WTC11 (cell line): ENCODE measurements at places on chromosomes 6 and 20. TPM values are rescaled to one million over a fixed set of nuclear protein-coding genes. Genes with fewer than 3 reads are reported as not detected.

DNA sequence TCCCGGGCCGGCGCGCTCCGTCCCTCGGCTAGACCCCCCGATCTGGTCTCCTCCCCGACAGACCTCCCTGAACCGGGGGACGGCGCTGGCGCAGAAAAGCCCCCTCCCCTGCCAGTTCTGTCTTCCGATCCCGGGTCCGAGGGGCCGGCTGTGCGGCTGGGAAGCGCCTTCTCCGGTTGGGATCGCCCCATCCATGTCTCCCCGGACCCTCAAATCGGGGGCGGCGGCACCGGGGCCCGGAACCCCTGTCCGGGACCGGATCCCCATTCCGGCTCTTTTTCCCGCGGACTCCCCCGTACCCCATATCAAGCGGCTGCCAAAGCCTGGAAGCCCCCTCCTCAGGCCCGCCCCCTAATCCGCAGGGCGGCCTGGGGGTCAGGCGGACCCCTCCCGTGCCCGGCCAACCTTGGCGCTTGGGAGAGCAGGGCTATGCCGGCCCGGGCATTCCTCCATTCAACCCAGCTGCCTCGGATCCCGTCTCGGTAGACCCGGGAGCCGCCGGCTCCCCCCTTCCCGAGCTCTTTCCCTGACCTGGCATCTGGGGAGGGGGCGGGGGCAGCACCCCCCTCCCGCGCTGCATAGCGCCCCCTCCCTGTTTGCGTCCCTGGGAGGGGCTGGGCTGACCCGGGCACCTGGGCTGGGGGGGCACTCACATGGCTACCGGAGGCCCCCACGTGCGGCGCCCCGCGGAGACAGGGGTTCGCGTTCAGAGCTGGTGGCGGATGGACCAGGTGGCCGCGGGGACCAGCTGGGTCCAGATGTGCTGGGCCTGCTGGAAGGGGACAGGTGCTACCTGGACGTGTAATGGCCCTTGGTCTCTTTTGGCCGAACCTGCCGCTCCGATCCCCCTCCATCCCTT is 643 bp downstream of the DLGAP4 start:
- no peak for DNase-seq

DNA sequence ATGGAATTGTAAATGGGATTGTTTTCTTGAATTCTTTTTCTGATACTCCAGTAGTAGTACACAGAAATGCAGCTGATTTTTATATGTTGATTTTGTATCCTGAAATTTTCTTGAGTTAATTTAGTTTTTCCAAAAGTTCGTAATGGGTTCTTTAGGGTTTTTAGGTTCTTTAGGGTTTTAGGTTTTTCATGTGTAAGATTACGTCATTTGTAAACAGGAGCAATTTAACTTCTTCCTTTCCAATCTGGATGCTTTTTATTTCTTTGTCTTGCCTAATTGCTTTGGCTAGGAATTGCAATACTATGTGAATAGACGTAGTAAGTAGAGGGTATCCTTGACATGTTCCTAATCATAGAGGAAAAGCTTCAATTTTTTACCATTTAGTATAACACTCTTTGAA is 568.6 kb downstream of the MMUT start:
- no peak for DNase-seq

- no peak for DNase-seq
Measured at GRCh38 chr20:44832724-44833123, 22.4 kb upstream of the RIMS4 start.

- DNase-seq, result no peak
Measured at GRCh38 chr20:60035-60918, 27.2 kb upstream of the DEFB125 start.

RGS17 gene
- 6.6 to 9.3 TPM (median 7.4 TPM) in 3 replicates for total RNA-seq

NRN1 gene
- total RNA-seq, result 0.21 to 0.66 TPM (median 0.50 TPM) in 3 replicates
